Activated effector memory CD4-positive, alpha-beta T cell treated with Interleukin-2 at 50 U/mL for 16 hours (primary cell): ENCODE measurements at places on chromosomes 12 and 14.

DNA sequence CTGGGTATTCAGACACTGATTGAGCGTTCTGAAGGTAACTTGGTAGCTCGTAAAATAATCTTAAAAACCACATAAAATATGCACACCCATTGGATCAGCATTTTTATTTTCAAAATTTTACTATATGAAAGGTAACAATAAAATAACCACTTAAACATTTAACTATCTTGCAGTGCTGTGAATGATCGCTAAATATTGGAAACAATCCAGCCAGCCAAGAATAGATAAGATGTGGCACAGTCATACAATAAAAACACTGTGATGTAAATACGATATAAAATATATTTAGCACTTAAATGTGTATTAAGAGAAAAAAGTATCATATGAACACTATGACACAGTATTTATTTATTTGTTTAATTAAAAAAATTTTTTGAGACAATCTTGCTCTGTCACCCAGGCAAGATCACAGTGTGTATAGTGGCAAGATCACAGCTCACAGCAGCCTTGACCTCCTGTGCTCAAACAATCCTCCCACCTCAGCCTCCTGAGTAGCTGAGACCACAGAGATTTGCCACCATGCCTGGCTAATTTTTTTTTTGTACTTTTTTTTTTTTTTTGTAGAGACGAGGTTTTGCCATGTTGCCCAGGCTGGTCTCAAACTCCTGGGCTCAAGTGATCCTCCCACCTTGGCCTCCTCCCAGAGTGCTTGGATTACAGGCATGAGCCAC, 39.4 kb downstream of the SDR9C7 start:
- no peak for DNase-seq

DNA sequence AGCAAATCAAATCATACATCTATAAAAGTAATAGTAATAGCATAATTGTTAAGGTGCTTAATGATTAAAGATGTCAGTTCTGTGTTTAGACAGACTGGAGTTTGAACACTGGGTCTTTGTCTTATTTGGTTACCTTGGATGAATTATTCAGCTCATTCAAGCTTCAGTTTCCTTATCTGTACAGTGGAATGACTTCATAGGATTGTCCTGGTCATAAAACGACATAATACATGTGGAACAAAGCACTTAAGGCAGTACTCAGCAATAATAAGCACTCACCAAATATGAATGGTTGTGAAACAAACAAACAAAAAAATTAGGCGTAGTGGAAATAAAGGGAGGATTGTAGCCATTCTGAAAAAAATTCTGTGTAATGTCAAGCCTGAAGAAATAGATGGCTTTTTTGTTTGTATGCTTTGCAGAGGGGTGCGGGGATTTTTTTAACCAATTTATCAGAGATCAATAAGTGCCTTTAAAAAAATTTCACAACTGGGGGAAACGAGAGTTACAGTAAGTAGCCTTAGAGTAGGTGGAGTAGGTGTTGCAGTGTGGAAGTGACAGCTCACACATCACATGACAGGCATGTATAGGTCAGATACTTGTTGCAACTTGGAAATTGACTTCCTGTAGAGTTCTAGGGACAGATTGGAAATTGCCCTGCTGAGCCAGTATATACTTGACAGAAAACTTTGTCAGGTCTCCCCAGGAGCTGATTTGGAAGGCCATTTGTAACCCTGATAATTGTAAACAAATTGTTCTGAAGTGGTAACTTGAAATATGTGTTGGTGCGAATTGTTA, 157.7 kb downstream of the SLC15A5 start:
- no peak for DNase-seq

DNA sequence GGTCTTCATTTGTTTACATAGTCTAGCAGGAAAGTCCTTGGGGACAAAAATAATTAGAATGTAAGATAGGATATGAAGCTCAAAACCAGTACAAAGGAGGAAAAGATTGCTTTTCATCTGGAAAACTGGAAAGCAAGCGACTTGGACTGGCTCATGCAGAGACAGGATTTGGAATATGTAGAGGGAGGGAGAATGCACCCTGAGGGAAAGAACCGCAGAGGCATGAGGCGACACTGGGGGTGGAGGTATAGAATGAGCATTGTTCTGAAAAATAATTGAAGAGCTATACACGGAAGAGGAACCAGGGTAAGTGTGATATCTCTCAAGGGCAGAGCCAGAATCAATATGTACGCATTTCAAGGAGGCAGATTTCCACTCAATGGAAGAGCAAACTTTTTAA, 85.5 kb downstream of the PLEKHG3 start:
- no peak for DNase-seq

DNA sequence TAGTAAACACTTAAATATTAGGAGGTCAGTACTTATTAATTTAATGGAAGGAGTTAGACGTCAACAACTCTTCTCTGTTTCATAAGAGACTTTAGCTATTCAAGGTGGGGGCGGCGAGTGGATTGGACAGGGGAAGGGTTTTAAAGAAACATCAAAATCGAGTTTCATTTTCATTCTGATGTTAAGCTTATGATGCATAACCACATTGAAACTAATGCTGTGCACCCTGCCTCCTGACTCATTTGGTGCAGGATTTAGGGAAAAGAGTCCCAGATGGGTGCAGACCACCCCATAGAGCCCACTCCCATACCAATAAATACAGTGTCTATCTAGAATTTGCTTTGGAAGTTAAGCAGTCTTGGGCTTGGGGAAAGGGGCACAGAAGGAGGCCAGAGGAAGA, 7.4 kb downstream of the ZBTB39 start:
- DNase-seq = no peak

- DNase-seq = no peak
Measured at GRCh38 chr12:21774358-21775132, at the start of gene KCNJ8. Gene KCNJ8, minus strand, starts transcription at chr12:21774706. Its CDS starts 1,090 bp downstream, at chr12:21773616.

DNA sequence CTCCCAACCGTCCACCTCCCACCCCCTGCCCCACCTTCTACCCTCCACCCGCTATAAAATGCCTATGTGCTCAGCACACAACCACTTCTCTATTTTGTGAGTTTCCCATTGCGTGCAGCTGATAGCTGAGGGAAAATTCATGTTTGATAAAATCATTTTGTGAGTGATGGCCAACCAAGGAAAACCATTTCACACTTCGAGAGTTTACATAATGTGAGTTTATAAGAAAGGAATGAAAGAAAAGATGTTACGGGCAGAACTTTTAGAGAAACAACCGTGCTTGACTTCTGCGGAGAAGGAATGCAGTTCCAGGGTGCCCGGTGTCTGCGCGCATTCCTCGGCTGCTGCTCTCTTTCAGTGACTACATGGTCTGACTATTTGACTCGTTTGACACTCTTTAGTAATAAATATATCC, 140.9 kb downstream of the EFCAB11 start:
- DNase-seq = no peak

DNA sequence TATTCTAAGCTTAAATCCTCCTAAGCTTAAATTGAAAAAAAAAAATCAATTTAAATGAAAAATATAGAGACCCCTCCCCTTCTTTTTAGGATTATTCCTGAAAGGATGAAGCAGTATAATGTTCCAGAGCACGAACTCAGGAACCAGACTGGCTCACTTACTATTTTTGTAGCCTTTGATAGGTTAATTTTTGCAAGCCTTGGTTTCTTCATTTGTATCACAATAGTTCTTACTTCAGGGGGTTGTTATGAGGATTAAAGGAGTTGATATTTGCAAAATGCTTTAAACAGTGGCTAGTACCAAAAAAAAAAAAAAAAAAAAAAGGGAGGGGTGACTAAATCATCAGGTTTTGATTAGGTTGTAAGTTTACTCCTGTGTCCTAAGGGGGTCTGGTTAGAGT, 3.1 kb upstream of the RBM25 start:
- DNase-seq = no peak

DNA sequence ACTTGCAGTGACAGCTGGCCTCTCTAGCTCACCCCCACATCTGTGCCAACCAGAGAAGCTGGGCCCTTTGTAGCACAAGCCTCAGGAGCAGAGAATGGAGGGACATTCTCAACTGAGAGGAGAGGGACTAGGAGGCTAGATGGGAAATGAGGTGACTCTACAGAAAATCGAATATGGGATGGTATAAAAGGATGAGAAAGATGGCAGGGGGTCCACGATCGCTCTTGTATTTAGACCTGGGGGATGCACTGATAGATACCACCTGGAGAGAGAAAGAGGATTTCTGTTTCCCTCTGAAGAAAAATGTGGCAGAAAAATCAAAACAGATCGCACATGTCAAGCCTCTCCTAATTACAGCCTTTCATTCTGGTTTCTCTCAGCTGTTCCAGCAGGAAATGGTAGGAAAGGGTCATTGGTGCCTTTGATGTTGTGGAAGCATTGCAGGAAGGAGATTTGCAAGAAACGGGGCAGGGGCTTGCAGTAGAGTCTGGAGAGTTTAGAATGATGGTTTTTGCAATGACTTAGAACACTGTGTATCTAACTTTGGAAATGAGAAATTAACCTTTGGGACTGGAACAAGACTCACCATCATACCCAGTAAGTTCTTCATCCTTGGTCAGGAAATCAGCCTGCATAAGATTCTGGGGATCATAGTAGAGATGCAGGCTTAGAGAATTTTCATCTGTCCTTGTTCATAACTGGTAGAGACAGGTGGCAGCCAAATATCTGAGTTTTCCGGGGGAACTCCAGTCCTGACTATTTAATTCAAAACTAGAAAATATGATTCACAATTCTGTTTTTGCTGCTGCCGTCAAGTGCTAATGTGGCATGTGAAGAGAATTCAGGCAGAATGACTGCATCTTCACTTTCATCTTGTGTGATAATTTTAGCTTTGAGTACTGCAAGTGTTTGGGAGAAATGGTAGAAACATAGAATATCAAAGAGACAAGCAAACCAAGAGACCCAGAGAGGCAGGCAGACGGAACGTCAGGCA, 98.8 kb downstream of the DAD1 start:
- no peak for DNase-seq

DNA sequence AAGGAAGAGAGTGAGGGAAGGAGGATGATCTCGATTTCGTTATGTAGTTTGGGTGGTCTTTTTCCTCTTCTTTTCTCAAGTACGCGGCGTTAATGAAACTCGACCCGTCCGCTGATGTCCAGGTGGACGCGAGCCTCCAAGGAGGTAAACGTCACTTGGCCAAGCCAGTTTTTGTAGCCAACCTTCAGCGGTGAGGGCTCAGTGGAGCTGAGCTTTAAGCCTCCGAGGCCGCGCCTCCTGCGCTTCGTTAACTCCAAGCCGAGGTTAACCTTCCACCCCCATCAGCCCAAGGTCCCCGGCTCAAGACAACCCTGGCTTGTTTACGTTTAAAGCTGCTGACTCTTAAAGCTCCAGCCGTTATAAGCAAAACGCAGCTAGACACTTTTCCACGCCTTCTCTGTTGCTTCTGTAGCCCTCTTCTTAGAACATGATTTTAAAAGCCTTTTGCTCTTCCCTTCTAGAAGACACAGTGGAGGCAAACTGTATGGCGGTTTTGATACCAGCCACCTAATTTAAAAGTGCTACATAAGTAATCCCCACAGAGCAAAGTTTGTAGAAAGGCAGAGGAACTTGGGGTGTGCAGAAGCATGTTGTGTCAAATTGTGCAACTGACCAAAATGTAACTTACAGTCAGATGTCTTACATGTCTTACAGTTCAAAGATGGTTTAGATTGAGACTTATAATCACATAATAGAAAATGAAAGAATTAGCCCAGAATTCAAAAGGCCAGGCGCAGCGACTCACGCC, 923 bp upstream of the ITPR2 start:
- DNase-seq = peak; percentile 20

GRCh38 chr12:44021471-44021971, 185.6 kb downstream of the TMEM117 start:
- DNase-seq = no peak

DNA sequence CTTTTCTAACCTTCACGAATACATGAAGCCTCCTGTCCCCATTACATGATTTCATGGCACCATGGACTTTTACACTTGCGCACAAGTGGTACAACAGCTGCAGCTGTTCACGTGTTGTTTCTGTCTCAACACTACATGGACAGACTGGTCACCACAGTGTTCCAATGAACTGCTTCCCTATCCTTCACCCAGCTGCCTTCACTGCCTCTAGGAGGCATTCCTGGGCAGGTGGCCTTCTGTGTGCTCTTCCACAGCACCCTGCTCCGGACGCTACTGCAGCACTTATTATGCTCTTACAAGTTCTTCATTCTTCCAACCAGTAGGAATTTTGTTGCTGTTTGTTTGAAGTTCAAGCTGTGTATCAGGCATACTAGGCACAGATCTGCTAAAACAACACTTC, 1.5 kb downstream of the MTERF2 start:
- no peak for DNase-seq

GRCh38 chr12:57927086-57927485, 14.3 kb upstream of the ATP23 start:
- DNase-seq = no peak

- DNase-seq = no peak
Measured at GRCh38 chr12:94498073-94498472, 38.4 kb upstream of the CEP83 start.

DNA sequence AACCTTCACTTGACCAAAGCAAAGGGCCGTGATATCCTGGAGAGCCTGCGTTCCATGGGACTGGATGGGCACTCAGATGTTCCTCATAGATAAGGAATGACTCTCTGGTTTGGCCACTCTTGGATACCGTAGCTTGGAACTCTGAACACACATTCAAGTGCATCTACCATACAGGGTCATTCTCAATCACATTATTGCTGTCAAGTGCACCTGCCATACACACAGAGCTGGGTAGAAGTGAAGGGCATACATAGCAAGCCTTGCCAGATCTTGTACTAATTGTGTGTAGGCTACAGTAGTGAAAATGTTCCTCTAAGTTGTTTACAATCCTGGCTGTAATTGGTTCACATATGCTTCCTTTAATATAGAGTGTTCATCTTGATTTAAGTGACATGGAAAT, 58.3 kb downstream of the PELI2 start:
- no peak for DNase-seq

- no peak for DNase-seq
Measured at GRCh38 chr14:86714575-86714974, 1184.6 kb downstream of the FLRT2 start.

GRCh38 chr12:51270067-51270950, at the start of gene SMAGP:
Gene SMAGP, minus strand, starts transcription at chr12:51270415. Its CDS starts 1,137 bp downstream, at chr12:51269278.
- peak; percentile 29 for DNase-seq

DNA sequence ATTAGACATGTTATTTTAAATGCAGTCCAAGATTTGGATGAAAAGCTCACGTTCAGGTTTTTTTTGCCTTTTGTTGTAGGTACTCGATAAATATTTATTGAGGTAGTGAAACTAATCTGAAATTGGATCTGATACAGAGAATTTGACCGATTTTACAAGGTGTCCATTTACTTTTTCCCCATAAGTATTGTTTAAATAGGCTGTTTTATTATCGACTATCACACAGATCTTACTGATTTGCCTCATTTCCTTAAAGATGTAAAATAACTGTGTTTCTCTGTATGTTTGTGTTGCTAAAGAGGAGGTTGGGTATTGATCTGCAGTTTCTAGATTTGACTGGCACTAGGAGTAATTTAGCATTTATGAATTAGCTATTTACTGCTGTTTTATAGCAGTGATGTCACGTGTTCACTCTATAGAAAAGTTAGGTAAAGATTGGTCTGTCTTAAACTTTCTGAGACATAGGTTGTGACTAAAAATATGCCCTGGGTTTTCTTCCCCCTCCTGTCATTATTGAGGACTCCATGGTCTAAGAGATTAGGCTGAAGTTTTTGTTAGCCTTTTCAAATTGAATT, 3.5 kb downstream of the RAP1B start:
- no peak for DNase-seq

GRCh38 chr12:71057330-71057729, 100.5 kb downstream of the TSPAN8 start:
- no peak for DNase-seq
